ENCODE measurements at places on chromosomes 12 and 14.

GRCh38 chr14:52730709-52731111 is 744 bp downstream of the STYX start:
- no peak for DNase-seq

DNA sequence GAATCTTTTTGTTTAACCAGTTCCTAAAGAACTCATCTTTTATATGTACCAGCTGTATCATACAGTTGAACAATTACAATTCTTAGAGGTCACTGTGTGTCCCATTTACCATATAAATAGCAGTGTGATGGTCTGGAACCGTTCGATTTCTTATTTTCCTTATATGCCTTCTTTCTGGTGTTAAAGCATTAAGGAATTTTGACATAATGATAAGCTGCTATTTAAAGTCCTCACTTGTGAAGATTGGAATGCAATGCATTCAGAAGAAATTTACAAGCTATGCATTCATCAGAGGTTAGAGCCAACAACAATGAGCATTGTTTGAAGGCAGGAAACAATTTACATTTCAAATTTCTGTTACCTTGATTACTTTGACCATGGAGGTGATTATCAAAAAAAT is 80.0 kb upstream of the PRICKLE1 start:
- no peak for DNase-seq

- DNase-seq, result no peak
Measured at GRCh38 chr14:81285245-81285644, 64.5 kb upstream of the GTF2A1 start.

DNA sequence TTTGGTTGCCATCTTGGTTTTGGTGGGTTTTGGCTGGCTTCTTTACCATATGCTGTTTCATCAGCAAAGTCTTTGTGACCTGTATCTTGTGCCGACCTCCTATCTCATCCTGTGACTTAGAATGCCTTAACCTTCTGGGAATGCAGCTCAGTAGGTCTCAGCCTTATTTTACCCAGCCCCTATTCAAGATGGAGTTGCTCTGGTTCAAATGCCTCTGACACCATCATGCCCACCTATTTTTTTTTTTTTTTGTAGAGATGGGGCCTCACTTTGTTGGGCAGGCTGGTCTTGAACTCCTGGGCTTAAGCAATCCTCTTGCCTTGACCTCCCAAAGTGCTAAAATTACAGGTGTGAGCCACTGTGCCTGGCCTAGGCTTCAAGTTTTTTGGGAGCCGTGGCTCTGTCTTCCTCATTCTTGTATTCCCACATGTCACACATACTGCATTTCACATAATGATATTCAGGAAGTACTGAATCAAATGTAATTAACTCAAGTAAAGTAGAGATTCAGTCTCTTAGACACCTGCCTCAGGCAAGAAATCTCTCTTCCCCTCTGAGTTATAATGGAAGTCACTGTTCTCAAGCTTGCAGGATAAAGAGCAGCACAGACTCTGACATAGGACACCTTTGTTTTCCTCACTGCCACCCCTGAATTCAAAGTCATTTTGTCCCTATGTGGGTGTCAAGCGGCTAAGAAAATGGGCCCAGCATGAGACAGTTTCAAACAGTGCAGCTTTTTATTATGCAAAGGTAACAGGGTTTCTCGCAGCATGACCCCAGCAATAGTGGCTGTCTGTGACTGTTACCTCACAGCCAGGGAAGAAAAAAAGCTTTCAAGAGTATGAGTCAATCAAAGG is 159.0 kb downstream of the PTPN11 start:
- no peak for DNase-seq

DNA sequence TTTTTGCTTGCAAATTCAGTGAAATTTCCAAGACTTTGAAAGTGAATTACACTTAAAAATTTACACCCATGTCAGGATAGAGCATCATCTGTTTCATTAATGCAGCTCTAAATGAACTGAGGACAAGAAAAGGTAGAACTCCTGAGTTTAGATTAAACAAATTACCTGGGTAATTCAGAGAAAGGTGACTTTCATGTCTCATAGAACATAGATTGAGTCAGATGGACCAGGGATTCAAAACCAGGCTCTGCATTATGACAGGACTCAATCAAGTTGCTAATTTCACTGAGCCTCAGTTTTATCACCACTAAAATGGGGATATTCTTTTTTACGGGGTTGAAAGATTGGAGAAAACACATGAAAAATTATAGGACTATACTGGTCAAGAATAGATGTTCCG is 4.5 kb downstream of the ARHGDIB start:
- no peak for DNase-seq

GRCh38 chr14:54349713-54350112 is 47.1 kb upstream of the CDKN3 start:
- no peak for DNase-seq

DNA sequence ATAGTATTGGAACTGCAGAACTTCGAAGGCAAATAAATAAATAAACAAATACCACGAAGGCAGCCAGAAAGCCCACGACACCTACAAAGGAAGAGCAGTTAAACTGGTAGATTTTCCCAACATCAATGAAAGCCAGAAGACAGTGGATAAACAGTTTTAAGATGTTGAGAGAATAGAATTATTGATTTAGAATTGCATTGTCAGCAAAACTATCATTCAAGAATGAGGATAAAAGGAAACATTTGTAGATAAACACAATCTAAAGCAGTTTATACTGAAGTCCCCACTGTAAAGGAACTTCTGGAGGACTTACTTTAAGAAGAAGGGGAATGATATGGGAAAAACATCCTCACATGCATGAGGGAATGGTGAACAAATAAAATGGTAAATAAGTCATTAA is 29.5 kb downstream of the CACNA2D4 start:
- DNase-seq, result no peak

DNA sequence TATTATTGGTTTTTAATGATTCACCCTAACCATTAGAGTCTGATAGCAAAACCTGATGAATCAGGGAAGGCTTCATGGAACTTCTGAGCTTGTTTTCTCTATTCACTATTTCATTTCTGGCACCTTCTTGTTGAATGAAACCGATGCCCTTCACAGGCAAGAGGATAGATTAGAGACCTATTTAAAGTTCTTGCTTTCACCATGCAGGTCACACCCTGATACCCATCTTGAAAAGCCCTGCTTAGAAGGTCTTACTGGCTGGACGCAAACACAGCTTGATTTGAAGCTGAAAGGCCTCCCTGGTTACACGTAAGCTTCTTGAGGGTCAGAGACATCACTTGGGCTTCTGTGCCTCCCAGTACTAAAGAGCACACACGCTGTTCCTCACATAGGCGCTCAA is 29.2 kb downstream of the TMEM229B start:
- no peak for DNase-seq

GRCh38 chr12:53061404-53062010 is 11.6 kb downstream of the TNS2 start:
- no peak for DNase-seq

Measured in activated CD8-positive, alpha-beta memory T cell treated with anti-CD3 and anti-CD28 coated beads for 1 hour (primary cell).